ENCODE measurements at places on chromosomes 5 and 9.

DNA sequence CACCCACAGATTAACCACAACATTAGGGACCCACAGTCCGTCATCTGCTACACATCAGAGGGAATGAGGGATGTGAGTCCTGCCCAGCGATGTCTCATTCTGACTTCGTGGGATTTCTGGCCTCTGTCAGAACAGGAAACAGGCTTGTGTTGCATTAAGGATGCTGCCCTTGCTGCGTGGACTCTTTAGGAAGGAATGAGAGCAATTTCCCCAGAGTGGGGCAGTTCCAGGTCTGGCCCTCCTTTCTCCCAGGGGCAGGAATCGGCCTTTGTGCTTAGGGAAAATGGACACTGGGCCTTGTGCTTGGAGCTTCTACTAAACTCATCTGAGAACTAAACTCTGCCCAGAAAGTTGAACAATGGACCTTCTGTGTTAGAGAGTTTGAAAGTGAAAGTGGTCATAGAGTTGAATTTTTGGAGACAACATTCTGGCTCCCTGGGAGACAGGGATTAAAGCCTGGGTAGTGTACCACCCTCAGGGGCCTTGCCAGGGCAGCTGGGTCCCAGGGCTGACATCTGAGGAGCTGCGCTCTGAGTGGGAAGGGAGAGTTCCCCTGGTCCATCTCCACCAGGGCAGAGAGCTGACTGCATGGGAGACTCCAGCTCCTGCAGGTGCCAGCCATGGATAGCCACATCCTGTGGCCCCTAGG is 37.8 kb upstream of the S1PR3 start:
- no peak for DNase-seq

DNA sequence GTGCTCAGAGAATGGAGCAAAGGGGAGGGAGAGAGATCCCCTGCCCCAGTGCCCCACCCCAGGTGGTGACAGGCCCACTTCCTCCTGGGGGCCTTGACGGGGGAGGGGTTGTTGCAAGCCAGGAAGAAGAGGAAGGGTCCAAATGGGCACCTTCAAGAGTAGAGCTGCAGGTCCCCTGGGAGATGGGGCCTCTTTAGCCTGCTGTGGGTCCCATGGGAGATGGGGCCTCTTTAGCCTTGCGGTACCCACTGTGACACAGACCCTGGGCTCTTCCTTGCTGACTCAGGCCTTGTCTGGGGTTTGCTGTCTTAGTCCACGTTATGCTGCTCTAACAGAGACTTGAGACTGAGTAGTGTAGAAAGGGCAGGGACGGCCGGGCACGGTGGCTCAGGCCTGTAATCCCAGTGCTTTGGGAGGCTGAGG is 9.6 kb upstream of the TOR4A start:
- DNase-seq: no peak

DNA sequence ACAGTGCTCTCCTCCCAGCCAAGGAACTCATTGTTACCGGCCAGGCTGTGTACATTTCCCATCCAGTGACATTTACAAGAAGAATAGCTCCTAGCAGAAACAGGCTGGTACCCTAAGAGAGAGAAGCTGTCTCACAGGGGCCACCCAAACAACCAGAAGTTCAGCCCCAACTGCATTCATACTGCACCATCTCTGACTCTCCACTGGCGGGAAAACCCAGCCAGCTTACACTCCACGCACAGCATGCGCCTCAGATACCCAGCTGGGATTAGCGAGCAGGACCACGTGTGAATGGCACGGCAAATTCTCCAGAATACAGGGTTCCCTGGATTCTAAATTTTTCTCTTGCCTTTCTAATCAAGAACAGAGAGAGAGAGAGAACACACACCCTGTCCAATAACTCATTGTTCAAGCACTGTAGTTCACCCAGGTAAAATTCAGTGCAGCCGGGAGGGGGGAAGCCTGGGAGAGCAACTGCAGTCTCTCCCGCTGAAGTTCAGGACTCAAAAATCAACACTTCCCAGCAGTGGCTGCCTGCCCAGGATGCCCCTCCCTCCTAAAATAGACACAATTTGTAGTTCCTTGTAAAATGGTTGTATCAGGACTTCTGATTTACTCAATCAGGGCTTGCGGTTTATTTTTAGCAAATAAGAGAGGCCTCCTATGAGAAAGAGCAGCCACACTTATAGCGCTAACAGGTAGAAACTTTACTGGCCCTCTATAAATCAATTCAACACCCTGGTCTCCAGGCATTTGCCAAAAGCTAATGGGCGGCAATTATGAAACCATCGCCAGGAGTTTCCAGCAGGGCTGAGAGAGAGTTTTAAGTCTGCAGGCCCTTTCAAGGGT is 2.2 kb downstream of the COL23A1 start:
- no peak for DNase-seq

DNA sequence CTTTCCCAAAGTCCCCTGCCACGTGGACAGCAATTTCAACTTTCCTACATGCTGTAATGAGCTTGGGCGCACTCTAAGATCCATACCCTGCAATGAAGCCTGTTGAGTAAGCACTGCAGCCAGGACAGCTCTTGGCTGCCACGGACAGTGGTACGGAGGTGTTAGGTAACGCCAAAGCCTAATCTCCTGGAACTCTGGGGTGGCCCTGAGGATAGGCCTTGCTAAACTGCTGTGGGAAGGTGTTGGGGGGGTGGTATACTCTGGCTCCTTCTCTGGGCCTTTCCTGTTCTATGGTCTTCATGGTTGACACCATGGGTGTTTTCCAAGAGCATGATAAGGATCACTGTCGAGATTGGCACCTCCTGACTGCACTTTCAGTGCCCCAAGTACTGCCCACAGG is 66.4 kb upstream of the PITX1 start:
- no peak for DNase-seq

Data from KBM-7 (cell line).